ENCODE measurements at places on chromosomes 5 and 9.
A peak's percentile ranks its signal among the peaks of the same experiment; 100 is the strongest.

DNA sequence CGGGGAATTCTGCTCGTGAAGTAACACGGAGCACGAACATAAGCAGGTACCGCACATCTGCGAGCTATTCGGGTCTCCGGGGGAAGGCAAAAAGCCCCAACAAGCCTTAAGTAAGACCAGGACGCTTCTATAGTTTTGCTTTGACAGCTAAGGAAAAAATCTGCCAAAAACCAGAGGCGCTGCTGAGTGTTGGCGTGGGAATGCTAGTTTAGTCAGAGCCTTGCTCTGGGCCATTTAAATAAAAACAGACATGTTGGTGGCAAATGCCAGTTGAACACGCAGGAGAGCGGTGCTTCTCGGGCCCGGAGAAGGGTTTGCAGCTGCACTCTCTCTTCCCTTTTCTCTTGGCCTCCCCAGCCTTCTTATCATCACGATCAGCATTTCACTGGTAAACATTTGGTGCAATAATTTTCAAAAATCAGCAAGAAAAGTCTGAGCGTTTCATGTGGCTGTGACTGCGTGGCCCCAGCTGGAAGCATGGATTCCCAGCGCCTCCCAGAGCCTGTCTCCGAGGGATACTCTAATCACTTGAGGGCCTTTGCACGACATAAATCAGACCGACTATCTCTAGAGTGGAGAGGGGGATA lies 6.4 kb upstream of the NOTCH1 start:
- DNase-seq = peak; percentile 90

GRCh38 chr9:75604661-75605060 lies 285.8 kb upstream of the PCSK5 start:
- DNase-seq = no peak

- no peak for DNase-seq
Measured at GRCh38 chr9:88990041-88990728, 1.1 kb upstream of the S1PR3 start.

GRCh38 chr5:103904651-103905050 lies 342.1 kb upstream of the NUDT12 start:
- DNase-seq = no peak

DNA sequence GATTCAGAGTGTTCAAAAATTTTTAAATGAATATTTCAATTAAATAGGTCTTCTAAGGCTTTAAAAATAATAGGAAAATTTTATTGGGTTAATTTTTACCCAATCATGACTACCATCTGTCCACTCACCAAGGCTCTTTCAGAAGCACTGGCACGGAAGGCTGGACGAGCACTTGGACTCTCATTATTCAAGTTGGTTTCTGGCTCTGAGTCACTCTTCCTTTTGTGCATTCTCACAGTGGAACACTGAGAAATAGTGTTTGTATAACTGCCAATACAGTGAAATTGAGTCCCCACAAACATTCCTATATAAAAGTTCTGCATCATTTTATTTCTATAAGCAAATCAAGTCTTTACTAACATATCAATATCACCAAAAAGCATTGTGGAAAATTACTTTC lies 1149.0 kb downstream of the EFNA5 start:
- peak; percentile 66 for DNase-seq

DNA sequence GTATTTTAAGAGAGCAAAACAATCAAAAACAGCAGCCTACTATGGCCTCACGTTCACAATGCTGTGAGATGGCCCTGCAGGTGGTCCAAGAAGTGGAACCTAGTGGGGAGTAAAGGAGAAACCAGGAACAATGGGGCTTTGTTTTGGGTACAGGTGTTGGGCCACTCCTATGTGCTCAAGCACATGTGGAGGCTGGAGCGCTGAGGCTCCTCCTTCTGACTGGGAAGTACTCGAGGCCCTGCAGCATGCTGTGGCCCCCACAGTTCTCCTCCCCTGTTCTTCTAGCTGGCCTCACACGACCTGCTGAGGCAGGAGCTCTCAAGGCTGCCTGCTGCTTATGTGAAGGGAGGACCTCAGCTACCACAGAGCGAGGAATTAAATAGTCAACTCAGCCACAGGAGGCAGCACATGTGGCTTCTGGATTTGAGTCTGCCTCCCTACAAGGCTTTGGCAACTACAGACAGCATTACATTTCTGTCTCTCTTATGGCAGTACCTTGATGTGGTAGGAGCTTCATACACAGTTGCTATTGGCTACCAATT lies 482.3 kb downstream of the SPOCK1 start:
- no peak for DNase-seq

- no peak for DNase-seq
Measured at GRCh38 chr9:38048316-38048969, 20.6 kb downstream of the SHB start.

DNA sequence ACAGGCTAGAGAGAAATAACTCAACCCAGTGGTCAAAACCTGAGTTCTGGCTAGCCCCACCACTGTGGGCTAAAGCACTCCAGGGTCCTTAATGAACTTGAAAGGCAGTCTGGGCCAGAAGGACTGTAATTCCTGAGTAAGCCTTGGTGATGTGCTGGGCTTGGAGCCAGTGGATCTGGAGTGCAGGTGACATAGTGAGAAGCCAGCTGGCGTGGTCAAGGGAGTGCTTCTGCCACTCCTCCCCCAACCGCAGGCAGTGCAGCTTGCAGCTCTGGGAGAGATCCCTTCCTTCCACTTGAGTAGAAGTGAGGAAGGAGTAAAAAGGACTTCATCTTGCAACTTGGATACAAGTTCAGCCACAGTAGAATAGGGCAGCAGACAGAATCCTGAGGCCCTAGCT lies 424.0 kb downstream of the CDH18 start:
- DNase-seq = peak; percentile 1

- no peak for DNase-seq
Measured at GRCh38 chr9:87501806-87502205, 4.1 kb downstream of the DAPK1 start.

All from fibroblast of skin of abdomen (primary cell).